ENCODE measurements at places on chromosomes 6 and 20. TPM values are rescaled to one million over a fixed set of nuclear protein-coding genes. Genes with fewer than 3 reads are reported as not detected.

Gene ZNF292
- 10.0 TPM for total RNA-seq

Gene KIF25
- 0.49 TPM for total RNA-seq

Gene FGD2
- not detected for total RNA-seq

Gene NOTCH4
- 57.3 TPM for total RNA-seq

Gene WFDC2
- total RNA-seq: not detected

Gene C20orf202
- not detected for total RNA-seq

Gene REM1
- total RNA-seq: not detected

Gene HSP90AB1
- total RNA-seq: 374 TPM

Gene SMIM13
- 8.9 TPM for total RNA-seq

Gene TGM2
- total RNA-seq: 265 TPM

Gene PHACTR3
- total RNA-seq: 6.0 TPM

Gene TMEM151B
- not detected for total RNA-seq

Gene RIMS4
- not detected for total RNA-seq

Gene NKAIN2
- total RNA-seq: not detected

Gene ULBP1
- 0.16 TPM for total RNA-seq

Gene BPI
- not detected for total RNA-seq

Gene DDR1
- 2.6 TPM for total RNA-seq

Gene METTL24
- 0.06 TPM for total RNA-seq

Gene HLA-F
- total RNA-seq: 73.2 TPM

Gene GPR6
- not detected for total RNA-seq

Gene BPIFA1
- not detected for total RNA-seq

Gene RAB44
- total RNA-seq: under 0.01 TPM

Gene MYCT1
- 82.4 TPM for total RNA-seq
